ENCODE measurements at places on chromosomes 16 and 17. TPM values are rescaled to one million over a fixed set of nuclear protein-coding genes. Genes with fewer than 3 reads are reported as not detected.
A peak's percentile ranks its signal among the peaks of the same experiment; 100 is the strongest.

GRCh38 chr17:11047228-11047627 is 193.8 kb upstream of the SHISA6 start:
- no peak for DNase-seq

GRCh38 chr17:46820592-46821450 is 2.3 kb upstream of the WNT3 start:
- DNase-seq, result peak; percentile 32

- DNase-seq, result no peak
These were observed 13.2 kb upstream of the PDXDC1 start for GRCh38 chr16:14961405-14962186.

- DNase-seq, result no peak
These were observed 20.5 kb upstream of the UBE2I start for GRCh38 chr16:1288813-1289476.

The ZP2 gene
- not detected for total RNA-seq

The FOXL1 gene
- not detected for total RNA-seq

The SSTR5 gene
- total RNA-seq, result not detected
